ENCODE measurements at places on chromosomes 5 and 9.

DNA sequence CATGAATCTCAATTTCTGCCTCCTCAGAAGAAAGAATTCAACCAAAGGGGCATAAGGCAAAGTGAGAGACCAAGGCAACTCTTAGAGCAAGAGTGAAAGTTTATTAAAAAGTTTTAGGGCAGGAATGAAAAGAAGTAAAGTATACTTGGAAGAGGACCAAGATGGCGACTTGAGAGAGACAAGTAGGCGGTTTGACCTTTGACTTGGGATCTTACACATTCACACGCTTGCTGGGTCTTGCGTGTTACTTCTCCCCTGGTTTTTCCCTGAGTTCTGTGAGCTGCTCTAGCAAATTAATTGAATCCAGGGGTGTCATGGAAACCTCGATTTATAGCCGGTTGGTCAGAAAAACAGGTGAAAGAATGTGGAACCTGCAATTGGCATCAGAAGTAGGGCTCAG lies 7.0 kb downstream of the ZNF346 start:
- DNase-seq: no peak

- DNase-seq: no peak
Observed at GRCh38 chr5:141359790-141360426, at the start of gene PCDHGB2. TSS of gene PCDHGB2 (plus strand) at chr5:141359994. CDS start at chr5:141360136, 142 bp downstream.

- DNase-seq: no peak
Observed at GRCh38 chr5:33448118-33448517, 7.4 kb downstream of the TARS1 start.

- DNase-seq: no peak
Observed at GRCh38 chr5:162719720-162720119, 652.1 kb downstream of the GABRG2 start.

- no peak for DNase-seq
Observed at GRCh38 chr9:115625251-115625650, 507.3 kb upstream of the TNC start.

- no peak for DNase-seq
Observed at GRCh38 chr5:89628876-89629635, 746.1 kb upstream of the MEF2C start.

DNA sequence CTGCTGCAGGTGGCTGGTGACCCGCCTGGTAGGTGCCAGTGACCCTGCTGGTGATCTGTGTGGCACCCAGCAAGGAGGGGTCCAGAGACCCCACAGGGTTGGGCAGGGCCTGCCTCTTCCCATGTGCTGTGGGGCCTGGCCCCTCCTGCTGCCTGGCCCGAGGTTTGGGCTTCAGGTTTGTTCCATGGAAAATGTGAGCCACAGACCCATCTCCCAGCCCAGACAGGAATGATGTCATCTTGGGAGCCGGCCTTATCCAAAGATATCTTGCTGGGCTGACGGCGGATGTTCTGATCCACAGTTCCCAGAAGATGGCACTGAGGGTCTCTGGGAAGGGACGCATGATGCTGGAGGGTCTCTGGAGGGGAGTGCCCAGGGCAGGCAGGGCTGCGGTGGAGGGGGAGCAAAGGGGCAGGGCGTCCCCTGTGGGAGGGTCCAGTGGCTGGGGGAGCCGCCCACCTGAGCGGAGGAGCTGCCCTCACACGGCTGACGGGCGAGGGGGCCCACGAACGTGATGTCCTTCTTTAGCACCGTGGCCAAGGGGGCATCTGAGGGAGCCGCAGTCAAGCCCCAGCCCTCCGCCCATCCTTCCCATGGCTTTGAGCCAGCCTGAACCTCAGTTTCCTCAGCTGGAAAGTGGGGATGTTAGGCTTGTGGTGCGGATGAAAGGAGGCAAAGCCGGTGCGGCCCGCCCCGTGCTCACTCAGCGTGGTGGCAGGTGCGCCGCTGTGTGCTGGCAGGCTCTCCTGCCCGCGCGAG lies 68.1 kb downstream of the COL5A1 start:
- DNase-seq: no peak

- DNase-seq: no peak
Observed at GRCh38 chr5:130400091-130400490, 495.8 kb downstream of the CHSY3 start.

DNA sequence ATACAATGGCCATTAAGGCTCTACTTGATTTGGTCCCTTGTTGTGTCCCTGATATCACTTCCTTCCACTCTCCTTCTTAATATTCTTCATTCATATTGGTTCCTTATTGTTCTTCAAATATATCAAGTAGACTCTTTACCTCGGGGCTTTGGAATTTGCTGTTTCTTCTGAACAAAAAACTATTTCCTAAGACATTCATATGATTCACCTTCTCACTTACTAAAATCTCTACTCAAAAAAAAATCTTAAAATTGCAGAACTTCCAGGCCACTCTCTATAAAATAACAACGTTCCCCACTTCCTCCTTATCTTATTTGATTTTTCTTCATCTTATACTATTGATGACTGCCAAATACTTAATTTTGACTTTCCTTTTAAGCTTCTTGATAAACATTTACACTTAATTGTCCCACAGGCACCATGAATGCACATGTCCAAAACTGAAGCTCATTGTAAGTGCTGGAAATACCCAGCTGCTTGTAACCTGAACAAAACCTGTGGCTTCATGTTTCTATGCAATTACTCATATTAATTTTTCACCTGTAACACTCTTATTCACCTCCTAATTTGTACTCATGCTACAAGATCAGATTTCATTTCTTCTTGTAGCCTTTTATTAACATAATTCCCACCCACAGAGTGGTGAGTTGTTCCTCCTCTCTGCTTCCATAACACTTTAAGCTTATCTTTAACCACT lies 58.4 kb upstream of the NUDT12 start:
- DNase-seq: no peak

GRCh38 chr9:74887041-74887980 lies at the start of gene TRPM6:
TSS of gene TRPM6 (minus strand) at chr9:74887921. CDS start at chr9:74887856, 65 bp downstream.
- no peak for DNase-seq

GRCh38 chr9:89178830-89179539 lies 367 bp upstream of the SHC3 start:
- no peak for DNase-seq

- no peak for DNase-seq
Observed at GRCh38 chr5:126858441-126858840, 81.5 kb downstream of the LMNB1 start.

DNA sequence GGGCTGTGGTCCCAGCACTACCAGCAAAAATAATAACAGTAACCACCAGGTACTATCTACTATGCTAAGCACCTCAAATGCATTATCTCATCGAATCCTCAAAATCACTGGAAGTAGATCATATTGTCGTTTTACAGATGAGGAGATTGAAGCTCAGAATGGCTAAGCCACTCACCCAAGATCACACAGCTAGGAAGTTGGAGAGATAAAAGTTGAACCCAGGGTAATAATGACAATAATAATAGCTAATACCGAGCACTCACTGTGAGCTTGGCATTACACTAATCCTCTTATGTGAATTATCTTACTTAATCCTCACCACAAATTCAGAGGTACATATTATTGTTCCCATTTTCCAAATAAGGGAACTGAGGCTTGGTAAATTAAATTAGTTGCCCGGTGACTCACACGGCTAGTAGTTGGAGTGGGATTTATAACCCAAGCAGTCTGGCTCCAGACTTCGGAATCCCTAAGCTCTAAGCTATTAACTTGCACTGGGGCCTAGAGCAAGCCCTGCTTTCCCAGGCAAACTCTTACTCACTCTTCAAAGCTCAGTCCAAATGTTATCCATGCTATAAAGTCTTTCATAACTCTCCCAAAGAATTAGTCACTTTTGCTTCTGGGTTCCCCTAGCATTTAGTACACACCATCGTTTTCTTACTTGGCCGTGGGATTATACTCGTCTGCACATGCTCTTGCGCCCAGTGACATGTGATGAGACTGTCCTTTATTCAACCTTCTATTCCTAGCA lies 3.8 kb downstream of the ARSI start:
- DNase-seq: no peak

DNA sequence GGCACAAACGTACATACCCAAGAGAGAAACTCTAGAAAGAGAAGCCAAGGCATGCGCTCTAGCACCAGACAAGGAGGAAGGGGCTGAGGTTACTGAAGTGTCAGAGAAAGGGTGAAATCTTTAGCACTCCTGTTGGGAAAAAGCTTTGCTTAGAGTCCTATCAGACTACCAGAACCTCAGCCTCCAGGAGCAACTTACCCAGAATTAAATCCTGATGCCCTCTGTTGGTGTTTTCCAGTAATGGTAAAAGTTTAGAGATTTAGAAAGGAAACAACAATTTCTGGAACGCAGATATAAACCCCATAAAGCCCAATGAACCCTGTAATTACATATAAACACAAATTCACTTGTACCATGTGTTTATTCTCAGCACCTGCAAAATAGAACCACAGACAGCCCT lies 33.2 kb upstream of the ASTN2 start:
- DNase-seq: no peak

- no peak for DNase-seq
Observed at GRCh38 chr5:16524286-16524685, 58.7 kb upstream of the ZNF622 start.

GRCh38 chr5:125129151-125129806 lies 382.8 kb upstream of the ZNF608 start:
- no peak for DNase-seq

DNA sequence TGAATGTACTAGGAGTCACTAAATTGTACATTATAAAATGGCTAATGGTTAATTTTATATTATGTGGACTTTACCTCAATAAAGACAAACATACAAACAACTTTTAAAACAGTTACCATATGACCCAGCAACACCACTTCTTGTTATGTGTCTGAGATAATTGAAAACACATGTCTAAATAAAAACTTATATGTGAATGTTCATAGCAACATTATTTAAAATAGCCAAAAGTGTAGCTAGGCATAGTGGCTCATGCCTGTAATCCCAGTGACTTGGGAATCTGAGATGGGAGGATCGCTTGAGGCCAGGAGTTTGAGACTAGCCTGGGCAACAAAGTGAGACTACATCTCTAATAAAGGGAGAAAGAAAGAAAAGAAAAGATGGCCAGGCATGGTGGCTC lies 22.9 kb downstream of the SLC35A4 start:
- no peak for DNase-seq

- no peak for DNase-seq
Observed at GRCh38 chr5:38330207-38330606, 71.8 kb downstream of the EGFLAM start.

- DNase-seq: no peak
Observed at GRCh38 chr5:39863926-39864552, 439.3 kb upstream of the DAB2 start.

- DNase-seq: no peak
Observed at GRCh38 chr5:39759701-39760100, 334.9 kb upstream of the DAB2 start.

DNA sequence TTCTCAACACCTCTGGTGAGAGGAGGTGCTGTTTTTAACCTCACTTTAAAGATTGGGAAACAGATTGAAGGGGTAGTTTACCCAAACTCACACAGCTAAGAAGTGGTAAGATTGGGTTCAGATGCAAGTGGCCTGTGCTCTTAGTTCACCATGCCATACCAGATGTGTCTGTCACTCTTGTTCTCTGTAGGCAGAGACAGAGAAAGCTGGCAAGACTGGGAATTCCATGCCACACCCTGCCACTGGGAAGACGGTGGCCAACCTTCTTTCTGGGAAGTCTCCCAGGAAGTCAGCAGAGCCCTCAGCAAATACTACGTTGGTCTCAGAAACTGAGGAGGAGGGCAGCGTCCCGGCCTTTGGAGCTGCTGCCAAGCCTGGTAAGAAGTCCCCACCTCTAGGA lies 11.0 kb downstream of the TCOF1 start:
- no peak for DNase-seq

GRCh38 chr5:17448877-17449276 lies 49.2 kb upstream of the TAF11L2 start:
- no peak for DNase-seq

DNA sequence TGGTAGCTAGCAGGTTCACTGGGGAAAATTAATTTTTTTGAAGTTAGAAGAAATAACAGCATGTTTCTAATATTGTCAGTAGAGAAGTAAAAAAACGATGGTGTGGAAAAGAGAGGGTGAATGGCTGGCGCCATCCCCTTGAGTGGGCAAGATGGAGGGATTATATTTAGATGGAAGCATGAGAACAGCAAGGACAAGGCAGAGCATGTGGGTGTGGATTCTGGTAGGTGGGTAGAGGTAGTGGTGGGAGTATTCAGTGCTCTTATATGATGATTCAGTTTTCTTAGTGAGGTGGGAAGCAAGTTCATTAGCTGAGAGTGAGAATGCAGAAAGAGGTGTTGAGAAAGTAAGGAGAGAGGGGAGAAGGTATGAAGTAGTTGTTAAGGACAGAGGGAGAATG lies 188.1 kb downstream of the GABRB2 start:
- DNase-seq: no peak

- no peak for DNase-seq
Observed at GRCh38 chr9:8825585-8826147, 1026.1 kb upstream of the DMAC1 start.

DNA sequence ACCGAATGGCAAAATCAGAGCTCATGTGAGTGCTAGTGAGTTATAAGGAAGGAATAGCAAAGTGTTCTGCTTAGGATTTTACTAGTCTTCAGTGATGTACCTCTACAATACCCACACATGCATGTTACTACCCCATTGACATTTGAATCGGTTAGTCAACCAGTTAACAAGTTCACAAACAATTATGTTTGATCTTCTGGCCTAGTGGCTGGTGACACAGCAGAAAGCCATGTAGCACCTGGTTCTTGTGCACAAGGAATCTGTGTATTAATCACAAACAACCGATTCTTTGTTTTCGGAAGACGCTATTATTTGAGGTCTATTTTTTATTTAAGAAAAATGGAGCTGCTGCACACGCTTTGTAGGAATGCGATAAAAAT lies 41.9 kb downstream of the NTRK2 start:
- no peak for DNase-seq

DNA sequence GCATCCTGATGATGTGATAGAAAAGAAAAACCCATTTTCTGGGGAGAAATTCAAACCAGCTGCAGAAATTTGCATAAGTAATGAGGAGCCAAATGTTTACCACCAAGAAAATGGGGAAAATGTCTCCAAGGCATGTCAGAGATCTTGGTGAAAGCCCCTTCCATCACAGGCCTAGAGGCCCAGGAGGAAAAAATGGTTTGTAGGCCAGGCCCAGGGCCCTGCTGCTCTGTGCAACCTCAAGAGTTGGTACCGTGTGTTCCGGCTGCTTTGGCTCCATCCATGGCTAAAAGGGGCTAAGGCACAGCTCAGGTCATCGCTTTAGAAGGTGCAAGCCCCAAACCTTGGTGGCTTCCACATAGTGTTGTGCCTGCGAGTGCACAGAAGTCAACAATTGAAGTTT lies 543.1 kb downstream of the ZNF608 start:
- no peak for DNase-seq

- DNase-seq: no peak
Observed at GRCh38 chr9:71767776-71768321, 464 bp downstream of the CEMIP2 start.

DNA sequence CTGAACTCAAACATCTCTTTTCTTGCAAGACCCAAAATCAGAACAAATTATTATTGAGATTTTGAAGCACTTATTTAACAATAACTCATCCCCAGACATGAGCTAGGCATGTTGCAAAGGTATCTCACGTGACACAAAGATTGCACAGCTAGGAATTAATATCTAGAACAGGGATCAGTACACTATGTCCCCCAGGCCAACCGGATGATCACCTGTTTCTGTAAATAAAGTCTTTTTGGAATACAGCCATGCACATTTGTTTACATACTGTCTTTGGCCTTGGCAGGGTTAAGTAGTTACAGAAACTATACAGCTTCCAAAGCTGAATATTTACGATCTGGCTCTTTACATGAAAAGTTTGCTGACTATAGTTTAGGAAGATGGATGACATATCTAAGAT lies 287.7 kb downstream of the ACTL7B start:
- no peak for DNase-seq
